Urinary bladder (tissue), 4 donors: ENCODE measurements at places on chromosomes 3 and 15. TPM values are rescaled to one million over a fixed set of nuclear protein-coding genes. Genes with fewer than 3 reads are reported as not detected.

GRCh38 chr3:141408596-141408995 is 40.3 kb downstream of the ZBTB38 start:
- DNase-seq: no peak

- DNase-seq: no peak
Measured at GRCh38 chr3:133956353-133956752, 60.7 kb upstream of the RAB6B start.

- DNase-seq: no peak
Measured at GRCh38 chr3:127672429-127673190, at the start of gene ABTB1. ABTB1 (plus strand) TSS chr3:127672952; CDS start chr3:127673026, 74 bp downstream.

- DNase-seq: no peak
Measured at GRCh38 chr3:80213086-80213485, 445.3 kb upstream of the ROBO1 start.

DNA sequence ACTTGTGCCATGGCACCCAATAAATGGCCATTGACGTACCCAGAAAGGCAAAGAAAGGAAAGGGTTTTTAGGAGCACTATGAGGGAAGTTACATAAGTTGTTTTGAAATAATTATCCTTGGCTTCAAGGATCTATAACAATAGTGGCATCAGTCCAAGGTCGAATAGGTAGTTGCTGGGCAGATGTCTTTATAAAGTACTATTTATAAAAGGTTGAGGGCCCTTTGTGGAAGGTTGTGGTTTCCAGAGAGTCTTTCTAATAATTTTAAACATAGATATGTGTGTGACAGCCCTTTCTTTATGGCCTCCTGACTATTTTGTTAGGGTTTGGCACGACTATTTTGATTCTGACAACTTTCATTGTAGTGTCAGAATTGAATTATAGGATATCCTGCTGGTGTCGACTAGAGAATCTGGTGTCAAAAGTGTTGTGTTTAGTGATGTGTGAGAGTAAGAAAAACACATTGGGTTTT is 260.5 kb downstream of the PYDC2 start:
- no peak for DNase-seq

DNA sequence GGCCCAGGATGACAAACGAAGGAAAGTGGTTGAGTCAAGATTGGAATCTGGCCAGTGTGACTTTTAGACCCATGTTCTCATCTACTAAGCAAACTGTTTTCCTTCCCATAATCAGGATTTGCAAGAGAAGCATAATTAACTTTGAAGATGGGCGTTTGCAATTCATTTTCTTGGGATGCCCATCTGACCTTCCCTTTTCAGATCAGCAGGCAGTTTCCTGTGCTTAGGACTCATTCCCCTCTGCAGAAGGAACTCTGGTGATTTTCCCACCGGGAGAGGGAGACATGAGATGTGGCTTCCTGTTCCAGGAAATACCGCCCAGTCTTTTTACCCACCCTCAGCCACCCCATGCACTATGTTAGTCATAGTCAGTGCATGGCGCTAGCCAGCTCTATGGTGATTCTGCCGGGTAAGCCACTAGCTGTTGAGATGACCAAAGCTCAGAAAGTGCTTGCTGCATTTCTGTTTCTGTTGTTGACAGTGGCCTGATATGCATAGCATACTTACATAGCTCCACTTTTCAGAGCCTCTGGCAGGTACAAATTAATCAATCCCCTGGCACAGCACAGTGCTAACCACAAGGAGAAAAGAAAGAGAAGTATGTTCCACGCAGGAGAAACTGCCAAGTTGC is 129.4 kb downstream of the VGLL4 start:
- DNase-seq: no peak

GRCh38 chr15:75738014-75738646 is 25.5 kb upstream of the CSPG4 start:
- no peak for DNase-seq

DNA sequence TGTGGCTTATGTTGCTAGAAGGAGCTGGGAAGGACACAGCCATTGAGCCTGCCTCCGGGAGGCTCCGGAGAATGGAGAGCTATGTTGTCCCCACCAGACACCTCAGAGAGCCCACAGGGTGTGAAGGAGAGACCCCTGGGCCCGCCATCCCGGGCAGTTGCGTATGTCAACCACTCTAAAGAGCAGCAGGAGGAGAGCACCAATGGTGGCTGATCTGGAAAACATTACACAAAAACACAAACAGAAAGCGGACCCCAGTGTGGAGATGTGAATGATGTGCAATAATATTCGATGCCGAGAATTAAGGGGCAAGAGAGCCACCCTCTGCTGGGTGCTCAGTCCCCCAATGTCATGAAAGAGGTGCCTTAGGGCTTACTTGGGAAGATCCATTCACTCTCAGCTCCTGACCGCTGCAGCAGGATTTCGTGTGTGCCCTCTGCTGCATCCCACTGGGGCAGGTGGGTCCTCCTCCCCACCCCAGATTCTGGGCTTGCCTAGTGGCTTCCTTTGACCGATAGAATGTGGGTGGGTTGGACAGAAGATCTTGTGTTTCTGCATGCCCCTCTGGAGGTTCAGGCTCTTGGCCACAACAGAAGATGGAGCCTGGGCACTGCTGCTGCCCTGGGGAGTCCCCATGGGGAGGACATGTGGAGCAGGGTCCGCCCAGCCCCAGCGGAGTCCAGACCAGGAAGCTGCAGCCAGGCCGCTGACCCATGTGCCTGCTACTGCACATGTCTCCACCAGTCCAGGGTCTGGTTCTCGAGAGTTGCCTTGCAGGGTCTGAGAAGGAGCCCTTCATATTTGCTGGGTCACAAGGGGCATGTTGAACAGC is 245.3 kb downstream of the OCA2 start:
- no peak for DNase-seq

- no peak for DNase-seq
Measured at GRCh38 chr3:16907243-16907642, 22.5 kb downstream of the PLCL2 start.

DNA sequence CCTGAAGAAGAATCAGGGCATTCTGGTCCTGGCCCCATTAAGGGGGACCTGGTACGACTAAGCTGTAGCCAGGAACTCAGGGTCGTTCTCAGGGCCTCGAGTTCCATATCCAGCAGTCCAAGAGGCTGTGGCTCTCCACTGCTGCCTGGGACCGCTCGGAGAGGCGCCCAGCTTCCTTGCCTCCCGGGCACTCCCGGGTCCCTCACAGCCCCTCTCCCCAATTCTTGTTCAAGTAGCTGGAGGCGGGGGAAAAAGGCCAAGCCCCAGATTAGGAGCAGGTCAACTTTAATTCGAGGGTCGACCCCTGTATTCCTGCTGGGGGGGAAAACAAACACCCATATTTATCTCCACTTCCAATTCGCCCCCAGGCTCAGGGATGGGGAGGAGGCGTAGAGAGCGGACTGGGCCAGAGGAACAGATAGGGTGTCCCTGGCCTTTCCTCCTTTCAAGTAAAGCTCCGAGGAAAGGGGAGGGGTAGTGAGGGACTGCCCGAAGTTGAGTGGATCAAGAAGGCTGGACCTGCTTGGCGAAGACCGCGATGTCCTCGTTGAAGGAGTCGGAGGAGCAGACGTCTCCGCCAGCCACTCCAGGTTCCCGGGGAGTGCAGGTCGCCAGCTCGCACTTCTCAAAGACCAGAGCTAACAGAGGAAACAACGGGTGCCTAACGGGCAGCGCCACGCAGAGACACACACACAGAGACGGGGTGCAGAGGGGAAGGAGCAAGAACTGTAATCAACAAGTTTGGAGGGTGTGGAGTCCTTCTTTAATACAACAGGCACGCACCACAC is 4.4 kb downstream of the MEIS2 start:
- DNase-seq: no peak

DNA sequence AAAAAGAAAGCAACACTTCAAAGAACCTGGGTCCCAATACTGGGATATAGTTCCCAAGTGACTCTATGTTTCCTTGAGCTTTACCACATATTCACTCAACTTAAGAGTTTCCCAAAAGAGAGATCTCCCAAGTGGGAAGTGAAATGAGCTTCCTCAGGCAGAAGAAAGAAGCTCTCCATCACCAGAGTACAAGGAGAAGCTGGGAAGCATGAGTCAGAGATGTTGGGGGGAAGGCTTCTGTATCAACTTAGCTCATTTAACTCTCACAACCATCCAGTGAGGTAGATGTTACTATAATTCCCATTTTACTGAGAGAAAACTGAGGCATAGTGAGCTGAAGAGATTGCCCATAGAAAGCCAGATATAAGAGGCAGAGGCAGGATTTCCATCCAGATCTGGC is 47.0 kb upstream of the TRIM42 start:
- DNase-seq: no peak

DNA sequence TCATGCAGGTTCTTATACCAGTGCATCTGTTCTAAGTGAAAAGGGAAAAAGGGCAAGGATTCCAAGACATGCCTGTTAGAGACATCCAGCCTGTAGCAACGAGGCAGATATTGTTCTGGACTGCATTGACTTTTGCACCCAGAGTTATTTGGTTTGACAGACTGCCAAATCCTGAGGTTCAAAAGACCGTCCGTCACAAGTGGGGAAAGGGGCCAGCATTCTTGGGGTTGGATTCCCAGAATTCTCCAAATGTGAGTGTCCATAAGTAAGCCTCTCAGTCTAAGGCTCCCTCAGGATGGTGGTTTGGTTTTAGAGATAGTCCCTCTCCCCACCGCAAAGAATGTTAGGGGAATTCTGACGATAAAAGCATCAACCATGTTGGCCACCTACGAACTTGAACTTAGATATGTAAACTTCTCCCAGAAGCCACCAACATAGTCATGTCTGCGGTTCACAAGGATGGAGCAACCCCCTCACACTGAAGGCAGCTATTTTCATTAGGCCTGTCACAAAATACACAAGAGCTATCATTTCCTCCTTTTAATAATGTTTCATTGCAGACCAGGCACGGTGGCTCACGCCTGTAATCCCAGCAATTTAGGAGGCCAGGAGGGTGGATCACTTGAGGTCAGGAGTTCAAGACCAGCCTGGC is 13.6 kb upstream of the LACTB start:
- DNase-seq: peak; percentile 32

DNA sequence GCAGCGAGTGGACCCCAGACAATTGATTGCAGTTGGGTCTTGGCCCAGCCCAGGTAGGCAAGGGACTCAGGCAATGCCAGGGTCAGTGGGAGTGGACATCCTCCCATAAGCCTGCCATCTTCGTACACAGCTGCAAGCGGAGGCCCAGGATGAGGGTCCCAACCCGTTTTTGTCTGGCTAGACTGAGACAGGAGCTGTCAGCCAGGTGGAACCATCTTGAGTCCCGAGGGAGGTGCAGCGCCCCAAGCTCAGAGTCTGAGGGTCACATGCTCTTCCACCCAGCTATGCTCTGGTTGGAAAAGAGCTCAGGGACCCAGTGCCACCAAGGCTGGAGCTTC is 22.6 kb upstream of the IP6K2 start:
- no peak for DNase-seq

- DNase-seq: no peak
Measured at GRCh38 chr15:27725731-27726130, 373.4 kb downstream of the OCA2 start.

GRCh38 chr3:120864541-120864940 is 43.5 kb upstream of the STXBP5L start:
- DNase-seq: no peak

- DNase-seq: no peak
Measured at GRCh38 chr3:143972155-143972504, 507 bp downstream of the DIPK2A start.

DNA sequence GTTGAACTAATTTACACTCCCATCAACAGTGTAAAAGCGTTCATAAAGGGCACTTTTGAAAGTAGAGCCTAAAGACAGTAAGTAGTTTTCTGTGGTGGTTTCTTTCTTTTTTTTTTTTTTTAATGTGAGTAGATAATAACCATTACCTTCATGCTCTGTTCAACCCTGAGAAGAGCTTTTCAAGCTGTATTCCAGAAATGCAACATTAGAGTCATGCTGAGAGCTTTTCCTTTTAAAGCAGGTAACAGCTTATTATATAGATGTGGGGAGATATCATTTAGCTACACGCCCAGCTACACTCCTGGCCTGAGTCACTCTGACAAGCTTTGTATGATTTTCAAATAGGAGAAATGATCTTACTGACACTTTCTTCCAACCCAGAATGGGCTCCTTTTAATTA is 96.2 kb upstream of the ARHGEF26 start:
- no peak for DNase-seq

DNA sequence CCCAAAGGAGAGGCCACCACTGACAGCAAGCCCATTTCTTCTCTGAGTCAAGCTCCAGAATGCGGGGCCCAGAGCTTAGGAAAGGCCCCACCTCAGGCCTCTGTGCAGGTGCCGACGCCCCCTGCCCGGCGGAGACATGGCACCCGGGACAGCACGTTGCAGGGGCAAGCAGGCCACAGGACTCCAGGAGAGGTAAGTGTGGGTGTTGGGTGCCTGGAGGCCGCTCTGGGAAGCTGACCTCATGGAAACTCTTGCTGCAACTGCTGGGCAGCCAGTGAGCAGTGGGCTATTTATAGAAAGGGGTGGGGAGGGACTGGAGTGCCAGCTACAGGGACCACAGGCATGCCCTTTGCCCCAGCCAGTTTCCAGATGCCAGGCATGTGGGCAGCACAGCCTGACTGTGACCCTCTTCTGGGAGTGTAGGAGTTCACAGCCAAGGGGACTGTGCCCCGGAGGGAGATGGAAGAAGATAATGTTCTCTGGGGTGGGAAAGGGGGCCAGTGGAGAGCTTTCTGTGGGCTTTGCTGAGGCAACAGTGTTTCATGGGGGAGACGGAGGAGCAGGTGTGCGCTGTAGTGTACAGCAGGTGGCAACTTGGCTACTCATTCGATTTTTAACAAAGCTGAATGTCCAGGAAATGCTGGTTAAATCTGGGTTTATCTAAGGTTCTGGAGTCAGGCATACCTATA is 23.7 kb downstream of the ALPK3 start:
- DNase-seq: no peak

GRCh38 chr3:161026612-161027510 is 78.3 kb downstream of the B3GALNT1 start:
- DNase-seq: no peak

GRCh38 chr15:66545255-66545654 is 20.5 kb downstream of the LCTL start:
- no peak for DNase-seq

DNA sequence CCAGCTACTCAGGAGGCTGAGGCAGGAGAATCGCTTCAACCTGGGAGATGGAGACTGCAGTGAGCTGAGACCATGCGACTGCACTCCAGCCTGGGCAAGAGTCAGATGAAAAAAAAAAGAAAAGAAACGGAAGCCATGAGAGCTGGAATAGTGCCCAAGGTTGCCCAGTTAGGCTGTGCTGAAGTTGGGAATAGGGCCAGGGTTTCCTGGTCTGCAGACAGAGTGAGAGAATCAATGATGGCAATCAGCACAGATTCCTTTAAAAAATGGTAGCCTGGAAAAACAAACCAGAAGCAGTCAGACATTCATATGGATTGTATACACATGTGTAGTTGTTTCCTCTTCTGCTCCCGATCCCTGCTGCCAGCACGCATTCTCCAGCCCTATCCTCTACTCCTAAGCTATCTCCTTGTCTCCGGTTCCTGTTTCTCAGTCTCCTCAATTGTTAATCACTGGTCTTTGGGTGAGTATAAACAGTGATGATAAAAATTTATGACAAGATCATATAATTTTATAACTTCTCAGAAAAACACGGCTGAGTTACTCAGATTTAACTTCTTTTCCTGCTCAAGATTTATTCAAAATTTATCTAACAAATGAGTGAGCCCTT is 316.2 kb upstream of the UMPS start:
- no peak for DNase-seq

Gene HSPBAP1
- total RNA-seq: 13.2 TPM

Gene GPR176
- 8.6 TPM for total RNA-seq

Gene GALNT15
- 6.0 TPM for total RNA-seq

Gene MYEF2
- 22.2 TPM for total RNA-seq

Gene FBN1
- 698 TPM for total RNA-seq

Gene IL17RD
- 33.4 TPM for total RNA-seq

Gene GP9
- not detected for total RNA-seq

Gene MAGEL2
- total RNA-seq: 5.0 TPM

Gene ALPK3
- 7.2 TPM for total RNA-seq

Gene PLSCR5
- total RNA-seq: not detected

Gene FAH
- total RNA-seq: 8.1 TPM

Gene OXTR
- total RNA-seq: 1.6 TPM

Gene PXYLP1
- total RNA-seq: 32.6 TPM

Gene HTR3E
- not detected for total RNA-seq
